ENCODE measurements at places on chromosomes 16 and 17. TPM values are rescaled to one million over a fixed set of nuclear protein-coding genes. Genes with fewer than 3 reads are reported as not detected.

KRTAP9-2 gene
- not detected for total RNA-seq

TLCD3B gene
- 0.11 TPM for total RNA-seq

GP2 gene
- total RNA-seq: not detected

CACNG5 gene
- total RNA-seq: not detected

CTRB1 gene
- total RNA-seq: not detected

TSPAN10 gene
- total RNA-seq: 4.3 TPM

FBXW10 gene
- not detected for total RNA-seq

ARHGAP44 gene
- 1.6 TPM for total RNA-seq

APOBR gene
- total RNA-seq: not detected

BTBD17 gene
- not detected for total RNA-seq

GNG13 gene
- not detected for total RNA-seq

HIGD1B gene
- not detected for total RNA-seq

ABCA6 gene
- total RNA-seq: 9.4 TPM

CBX4 gene
- total RNA-seq: 10.5 TPM

OTOA gene
- 0.13 TPM for total RNA-seq

GCGR gene
- total RNA-seq: not detected

AURKB gene
- 11.1 TPM for total RNA-seq

TMEM231 gene
- total RNA-seq: 13.7 TPM

TBC1D3C gene
- 0.32 TPM for total RNA-seq

ZKSCAN2 gene
- total RNA-seq: 6.3 TPM

HOXB9 gene
- total RNA-seq: not detected

CLEC10A gene
- total RNA-seq: not detected

TEX14 gene
- total RNA-seq: not detected

CHST5 gene
- total RNA-seq: 0.13 TPM

NUP93 gene
- total RNA-seq: 29.0 TPM

G6PC1 gene
- not detected for total RNA-seq

SP2 gene
- 2.6 TPM for total RNA-seq

NDUFAF8 gene
- total RNA-seq: 13.5 TPM

UMOD gene
- total RNA-seq: not detected

CD300LF gene
- not detected for total RNA-seq

CEMP1 gene
- not detected for total RNA-seq

HOXB2 gene
- total RNA-seq: 0.97 TPM

CCL4 gene
- total RNA-seq: not detected

CCL17 gene
- total RNA-seq: not detected

GLIS2 gene
- total RNA-seq: 4.2 TPM

NUDT7 gene
- total RNA-seq: 3.8 TPM

NPIPA8 gene
- total RNA-seq: not detected

LITAFD gene
- total RNA-seq: not detected

TMUB2 gene
- 22.8 TPM for total RNA-seq

KCNJ16 gene
- not detected for total RNA-seq

E4F1 gene
- 16.1 TPM for total RNA-seq

ALOX12 gene
- 0.11 TPM for total RNA-seq

CEP95 gene
- 34.2 TPM for total RNA-seq

CLEC3A gene
- 0.22 TPM for total RNA-seq

WSCD1 gene
- 0.32 TPM for total RNA-seq

PIRT gene
- total RNA-seq: not detected

NPIPB13 gene
- total RNA-seq: 4.1 TPM

NHLRC4 gene
- total RNA-seq: 0.65 TPM

LITAF gene
- total RNA-seq: 80.6 TPM

SPATA22 gene
- total RNA-seq: 1.3 TPM

SLC13A2 gene
- total RNA-seq: not detected

TEKT5 gene
- total RNA-seq: 0.22 TPM

KCNG4 gene
- total RNA-seq: not detected

MYOCD gene
- total RNA-seq: 7.7 TPM

SERPINF2 gene
- 0.11 TPM for total RNA-seq

NPIPB8 gene
- under 0.01 TPM for total RNA-seq

KRTAP3-2 gene
- not detected for total RNA-seq

Data from articular chondrocyte of knee joint (primary cell).